Caco-2 (cell line): ENCODE measurements at places on chromosomes 12 and 14.

- no peak for DNase-seq
Measured at GRCh38 chr12:69404851-69405565, 45.5 kb downstream of the YEATS4 start.

- no peak for DNase-seq
Measured at GRCh38 chr14:66099451-66099850, 386.7 kb upstream of the CCDC196 start.

GRCh38 chr12:12791756-12792369, 6.4 kb downstream of the APOLD1 start:
- DNase-seq = no peak

- no peak for DNase-seq
Measured at GRCh38 chr14:78302841-78303240, 132.7 kb downstream of the NRXN3 start.

GRCh38 chr12:6318440-6318879, 8.0 kb downstream of the PLEKHG6 start:
- no peak for DNase-seq
